ENCODE measurements at places on chromosomes 16 and 17.

DNA sequence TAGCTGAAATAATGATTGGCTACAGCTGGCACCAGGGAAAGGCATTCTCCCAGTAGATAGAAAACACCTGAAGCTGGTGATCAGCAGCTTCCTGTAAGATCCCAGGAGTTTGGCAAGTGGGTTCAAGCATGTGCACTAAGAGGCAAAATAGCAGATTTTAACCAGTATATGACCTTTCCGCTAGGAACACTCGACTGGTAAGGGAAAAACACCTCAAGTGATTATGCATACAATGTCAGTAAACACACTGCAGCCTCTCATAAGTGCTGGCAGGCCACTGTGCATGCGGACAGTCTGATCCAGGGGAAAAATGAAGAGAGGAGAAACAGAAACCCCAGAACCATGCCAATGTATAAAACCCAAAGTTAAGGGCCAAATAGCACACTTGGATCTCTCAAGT is 49.0 kb upstream of the HLF start:
- no peak for DNase-seq

GRCh38 chr16:1003391-1004347 is 22.1 kb downstream of the SOX8 start:
- no peak for DNase-seq

- DNase-seq, result no peak
These were observed 48.5 kb downstream of the RBFOX3 start for GRCh38 chr17:79562192-79562930.

- peak; percentile 5 for DNase-seq
These were observed 348.9 kb upstream of the C16orf82 start for GRCh38 chr16:26717826-26718225.
